ENCODE measurements at places on chromosomes 13 and 19. TPM values are rescaled to one million over a fixed set of nuclear protein-coding genes. Genes with fewer than 3 reads are reported as not detected.
A peak's percentile ranks its signal among the peaks of the same experiment; 100 is the strongest.

The ASF1B gene
- not detected for total RNA-seq

The EBI3 gene
- total RNA-seq, result 3.7 TPM

The MISP gene
- total RNA-seq, result 459 TPM

The P2RY11 gene
- 8.7 TPM for total RNA-seq

The SIPA1L3 gene
- total RNA-seq, result 210 TPM

The PTH2 gene
- not detected for total RNA-seq

The ZNF256 gene
- 13.5 TPM for total RNA-seq

The SIGLEC8 gene
- total RNA-seq, result 0.27 TPM

The DPF1 gene
- total RNA-seq, result not detected

The WIZ gene
- 39.7 TPM for total RNA-seq

GRCh38 chr13:26015271-26016125, 36.3 kb downstream of the SHISA2 start:
- no peak for DNase-seq

- no peak for DNase-seq
Observed at GRCh38 chr13:95406176-95406575, 104.9 kb upstream of the ABCC4 start.

DNA sequence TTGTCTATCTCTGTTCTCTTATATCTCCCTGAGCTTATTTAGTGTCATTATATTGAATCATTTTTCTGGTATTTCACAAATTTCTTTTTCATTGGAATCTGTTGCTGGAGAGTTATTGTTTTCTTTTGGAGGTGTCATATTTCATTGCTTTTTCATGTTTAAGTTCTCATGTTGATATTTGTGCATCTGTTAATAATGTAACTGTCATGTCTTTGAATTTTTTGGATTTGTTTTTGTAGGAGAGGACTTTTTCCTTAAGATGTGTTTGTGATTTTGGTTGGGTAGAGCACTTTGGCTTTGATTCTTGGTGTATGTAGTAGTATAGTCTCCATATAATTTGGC, 64.0 kb downstream of the DNAJC3 start:
- DNase-seq, result no peak

DNA sequence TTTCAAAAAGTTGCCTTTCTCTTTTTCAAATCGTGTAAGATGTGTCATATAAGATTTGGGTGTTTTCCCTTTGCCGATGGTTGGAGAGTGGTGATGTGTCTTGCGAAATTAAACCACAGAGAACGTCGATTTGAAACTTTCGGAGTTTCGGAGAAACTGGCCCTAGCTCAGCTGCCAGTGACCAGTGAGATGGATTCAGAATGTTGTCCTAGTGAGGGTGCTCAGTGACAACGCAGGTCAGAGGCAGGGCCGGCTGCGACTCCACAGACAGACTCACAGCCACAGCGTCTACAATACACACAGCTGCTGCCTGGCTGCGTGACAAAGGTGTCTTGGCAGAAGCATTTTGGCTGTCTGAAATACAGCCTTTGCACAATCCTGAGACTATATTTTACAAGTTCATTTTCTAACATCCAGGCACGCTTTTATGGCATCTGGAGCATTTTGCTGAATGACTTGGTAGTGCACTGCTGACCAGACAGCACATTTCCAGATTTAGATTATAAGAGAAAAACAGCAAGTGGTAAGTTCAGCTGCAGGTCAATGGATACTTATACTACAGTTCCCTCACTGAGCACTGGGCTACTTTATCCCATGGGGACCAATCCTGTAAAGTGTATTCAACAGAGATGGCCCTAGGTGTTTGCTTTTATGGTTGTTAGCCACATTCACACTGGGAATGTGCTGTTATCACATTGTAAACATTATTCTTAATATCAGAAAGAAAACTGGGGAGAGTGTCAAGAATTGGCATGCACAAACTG, 207.5 kb downstream of the KCNRG start:
- peak; percentile 60 for DNase-seq

- DNase-seq, result no peak
Observed at GRCh38 chr13:110248449-110249143, 58.4 kb downstream of the COL4A1 start.

DNA sequence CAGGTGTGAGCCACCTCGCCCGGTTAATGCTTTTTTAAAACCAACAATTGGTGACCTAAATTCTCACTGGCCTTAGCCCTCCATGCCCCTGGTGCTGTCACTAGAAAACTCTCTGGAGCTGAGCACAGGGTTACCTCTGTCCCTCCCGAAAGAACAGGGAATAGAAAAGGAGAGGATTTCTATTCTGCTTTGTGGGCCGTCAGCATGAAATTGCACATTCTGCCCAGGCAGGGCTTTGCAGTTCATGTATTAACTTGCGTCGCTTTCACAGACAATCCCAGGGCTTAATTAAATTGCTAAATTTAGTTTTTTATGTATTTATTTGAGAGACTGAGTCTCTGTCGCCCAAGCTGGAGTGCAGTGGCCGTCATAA, 583 bp upstream of the ZNF480 start:
- no peak for DNase-seq

DNA sequence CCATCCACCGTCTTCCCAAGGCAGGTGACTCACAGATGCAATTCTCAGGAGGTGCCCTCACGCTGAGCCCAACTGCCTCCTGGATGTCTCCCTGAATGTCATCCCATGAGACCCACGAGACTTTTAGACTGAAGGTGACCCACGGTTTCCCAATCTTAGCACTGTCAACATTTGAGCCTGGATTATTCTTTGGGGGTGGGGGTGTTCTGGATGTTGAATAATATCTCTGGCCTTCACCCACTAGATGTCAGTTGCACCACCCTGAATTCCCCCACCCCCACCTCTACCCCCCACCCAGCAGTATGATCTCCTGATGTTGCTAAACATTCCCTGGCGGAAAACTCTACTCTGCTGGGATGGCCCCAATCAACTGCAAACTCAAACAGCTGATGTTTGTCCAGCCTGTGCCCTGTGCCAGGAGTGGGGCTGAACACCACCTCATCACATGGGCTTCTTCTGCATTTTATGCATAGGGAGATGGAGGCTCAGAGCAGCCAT, 2.2 kb upstream of the CYP4F22 start:
- no peak for DNase-seq

GRCh38 chr19:47613165-47614020, 4.5 kb downstream of the BICRA start:
- DNase-seq, result no peak

DNA sequence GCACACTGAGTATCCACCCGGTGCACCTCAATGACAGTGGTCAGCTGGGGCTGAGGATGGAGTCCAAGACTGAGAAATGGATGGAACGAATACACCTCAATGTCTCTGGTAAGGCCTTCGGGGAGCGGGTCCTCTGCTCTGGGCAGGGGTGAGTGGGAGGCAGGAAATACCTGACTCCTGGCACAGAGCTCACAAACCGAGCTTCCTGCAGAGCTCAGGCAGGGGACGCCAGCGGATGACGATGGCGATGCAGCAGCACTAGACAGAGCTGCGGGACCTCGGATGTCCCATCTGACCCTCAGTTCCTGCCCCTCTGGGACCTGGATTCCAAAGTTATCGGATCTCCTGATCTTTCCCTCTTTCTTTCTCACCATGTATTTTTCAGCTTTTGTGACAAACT, 3.8 kb downstream of the CD22 start:
- DNase-seq, result no peak

DNA sequence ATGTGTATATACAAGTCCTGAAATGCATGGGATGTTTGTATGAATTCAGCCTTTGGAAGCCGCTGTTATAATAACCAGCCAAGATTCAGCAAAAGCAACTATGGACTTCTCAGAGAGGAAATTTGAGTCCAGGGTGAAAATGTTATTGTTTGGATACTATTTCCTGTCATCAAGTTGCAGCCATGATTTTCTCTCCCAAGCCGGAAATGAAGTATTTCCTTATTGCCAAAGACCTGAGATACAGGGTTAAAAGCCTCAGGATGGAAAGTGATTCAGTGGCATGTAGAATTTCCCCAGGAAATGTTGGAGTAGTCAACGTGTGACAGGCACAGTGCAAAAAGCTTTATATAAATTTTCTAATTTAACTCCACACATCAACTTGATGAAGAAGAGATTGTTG, 133.9 kb downstream of the IRS2 start:
- no peak for DNase-seq

GRCh38 chr19:23304238-23304637, 54.0 kb upstream of the ZNF724 start:
- DNase-seq, result no peak

DNA sequence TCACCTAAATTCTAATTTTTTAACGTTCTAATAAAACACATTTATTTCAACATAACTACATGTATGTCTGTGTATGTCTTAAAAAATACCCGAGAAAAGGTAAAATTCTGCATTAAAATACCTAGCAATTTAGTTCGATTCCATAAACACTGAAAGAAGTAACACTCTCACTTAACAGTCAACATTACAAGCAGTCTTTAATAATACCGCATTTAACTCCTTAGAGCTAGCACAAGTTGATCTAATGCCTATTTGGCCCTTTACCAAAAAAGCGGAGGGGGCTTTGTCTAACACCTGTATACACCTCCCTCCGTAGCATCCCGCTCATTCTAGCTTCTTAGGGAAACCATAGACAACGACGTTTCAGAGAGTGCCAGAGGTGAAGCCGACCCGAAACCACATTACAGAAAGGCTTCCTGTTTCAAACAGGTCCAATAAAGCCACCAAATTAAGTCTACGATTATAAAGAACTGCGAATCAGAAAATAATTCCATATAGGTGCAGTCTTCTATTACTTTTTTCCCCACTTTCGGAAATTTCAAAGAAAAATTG, 1.2 kb downstream of the SPART start:
- no peak for DNase-seq

DNA sequence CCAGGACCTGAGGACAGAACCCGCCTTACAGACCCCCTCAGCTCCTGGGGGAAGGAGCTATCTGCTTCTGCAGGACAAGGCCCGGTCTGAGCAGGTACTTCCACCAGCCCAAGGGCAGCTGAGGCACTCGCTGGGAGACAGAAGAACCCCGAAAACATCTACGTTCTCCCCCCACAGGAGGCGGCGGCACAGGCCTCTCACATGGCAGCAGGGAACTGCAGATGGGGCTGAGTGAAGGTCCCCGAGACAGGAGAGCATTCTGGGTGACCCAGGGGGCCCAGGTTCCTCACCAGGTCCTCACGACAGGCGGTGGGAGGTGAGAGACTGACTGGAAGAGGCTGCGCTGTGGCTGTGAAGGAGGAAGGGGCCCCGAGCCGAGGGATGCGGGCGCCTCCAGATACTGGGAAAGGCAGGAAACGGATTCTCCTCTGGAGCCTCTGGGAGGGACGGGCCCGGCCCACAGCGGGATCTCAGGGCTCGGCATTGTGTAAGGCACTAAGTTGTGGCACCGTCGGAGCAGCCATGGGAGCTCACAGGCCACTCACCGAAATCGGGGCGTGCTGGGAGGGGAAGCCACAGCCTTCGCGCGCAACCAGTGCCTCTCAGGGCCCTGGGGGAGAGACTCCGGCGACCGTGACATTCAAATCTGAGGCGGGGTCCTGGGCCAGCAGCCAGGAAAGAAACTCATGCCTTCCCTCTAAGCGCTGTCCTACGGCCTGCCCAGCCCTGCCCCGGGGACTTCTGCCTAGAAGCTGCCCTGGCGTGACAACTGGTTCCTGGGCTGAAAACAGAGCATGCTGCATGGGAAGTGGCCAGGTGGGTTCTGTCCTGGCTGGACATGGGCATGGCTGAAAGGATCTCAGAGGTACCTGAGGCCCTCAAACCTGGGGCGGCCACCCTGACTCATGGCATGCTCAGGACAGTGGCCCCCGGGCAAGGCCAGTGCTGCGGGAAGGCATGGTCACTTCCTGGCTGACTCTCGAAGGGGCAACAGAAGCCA, 14.0 kb downstream of the RPL36 start:
- DNase-seq, result no peak

DNA sequence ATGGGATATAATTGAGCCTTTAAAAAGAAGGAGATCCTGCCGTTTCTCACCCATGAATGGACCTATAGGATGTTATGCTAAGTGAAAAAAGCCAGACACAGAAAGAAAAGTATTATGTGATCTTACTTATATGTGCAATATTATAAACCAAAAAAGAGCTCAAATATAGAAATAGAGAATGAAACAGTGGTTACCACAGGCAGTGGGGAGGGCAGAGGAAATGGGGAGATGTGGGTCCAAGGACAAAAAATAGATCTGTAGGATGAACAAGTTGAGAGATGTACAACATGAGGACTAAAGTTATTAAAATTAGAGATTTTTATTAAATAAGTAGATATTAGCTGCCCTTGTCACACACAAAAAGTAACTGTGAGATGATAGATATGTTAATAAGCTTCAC, 29.1 kb downstream of the TDRD3 start:
- no peak for DNase-seq

GRCh38 chr13:98517576-98518310, 59.2 kb downstream of the STK24 start:
- DNase-seq, result no peak

DNA sequence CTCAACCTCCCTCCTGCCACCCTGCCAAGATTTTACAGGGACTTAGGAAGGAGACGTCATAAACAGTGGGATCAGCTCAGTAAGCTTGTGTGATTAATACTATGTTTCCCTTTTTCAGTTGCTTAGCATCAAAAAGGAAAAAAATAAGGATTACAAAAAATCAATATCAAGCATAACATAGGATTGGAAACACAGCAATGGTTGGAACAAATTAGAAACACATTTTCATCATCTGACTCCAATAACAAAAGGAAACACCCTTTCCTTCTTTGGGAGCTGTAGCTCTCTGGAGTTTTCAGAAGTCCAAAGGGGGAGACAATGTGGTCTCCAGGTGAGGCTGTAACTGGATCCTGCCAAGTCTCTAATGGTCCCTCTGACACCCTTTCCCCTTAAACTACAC, 233.4 kb downstream of the B3GLCT start:
- DNase-seq, result no peak

DNA sequence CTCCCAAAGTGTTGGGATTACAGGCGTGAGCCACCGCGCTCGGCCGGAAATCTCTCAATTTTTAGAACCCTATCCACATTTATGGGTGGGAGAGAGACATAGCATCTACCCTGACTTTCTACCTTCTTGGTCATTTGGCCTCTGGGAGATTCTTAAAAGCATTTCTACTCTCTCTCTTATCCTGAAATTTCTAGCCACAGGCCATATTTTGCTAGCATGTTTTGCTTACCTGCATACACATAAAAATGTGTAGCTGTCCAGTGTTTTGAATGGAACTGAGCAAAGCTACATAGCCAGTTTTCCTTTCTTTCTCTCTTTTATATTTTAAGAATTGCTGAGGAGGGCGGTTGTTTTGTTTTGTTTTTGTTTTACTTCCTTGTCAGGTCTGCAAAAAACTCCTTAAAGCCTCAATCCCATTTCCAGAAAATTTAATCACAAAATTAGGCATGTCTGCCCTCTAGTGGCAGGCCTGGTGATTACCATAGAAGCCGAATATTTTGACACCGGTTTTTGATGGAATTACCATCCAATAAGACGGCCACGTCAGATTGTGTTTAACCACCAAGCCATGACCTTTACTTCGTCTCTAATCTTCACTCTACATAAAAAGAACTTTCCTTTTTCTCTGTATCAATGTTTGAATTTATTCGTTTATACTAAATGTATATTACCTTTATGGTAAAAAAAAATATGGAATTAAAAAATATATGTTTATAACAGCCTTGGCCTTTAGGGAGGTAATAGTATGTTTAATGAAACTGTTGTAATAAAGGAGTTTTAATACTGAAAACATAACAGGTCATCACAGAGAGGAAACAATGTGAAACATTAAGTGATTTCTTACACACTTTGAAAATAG, 34.4 kb upstream of the OXGR1 start:
- DNase-seq, result peak; percentile 73

GRCh38 chr19:33303791-33304345, 1.5 kb upstream of the CEBPA start:
- peak; percentile 31 for DNase-seq

- DNase-seq, result no peak
Observed at GRCh38 chr13:35524171-35524570, 47.7 kb upstream of the MAB21L1 start.

Data from transverse colon (tissue), 4 donors.